ENCODE measurements at places on chromosomes 5 and 9.

- no peak for DNase-seq
Measured at GRCh38 chr9:106613250-106613737, 249.7 kb upstream of the ZNF462 start.

DNA sequence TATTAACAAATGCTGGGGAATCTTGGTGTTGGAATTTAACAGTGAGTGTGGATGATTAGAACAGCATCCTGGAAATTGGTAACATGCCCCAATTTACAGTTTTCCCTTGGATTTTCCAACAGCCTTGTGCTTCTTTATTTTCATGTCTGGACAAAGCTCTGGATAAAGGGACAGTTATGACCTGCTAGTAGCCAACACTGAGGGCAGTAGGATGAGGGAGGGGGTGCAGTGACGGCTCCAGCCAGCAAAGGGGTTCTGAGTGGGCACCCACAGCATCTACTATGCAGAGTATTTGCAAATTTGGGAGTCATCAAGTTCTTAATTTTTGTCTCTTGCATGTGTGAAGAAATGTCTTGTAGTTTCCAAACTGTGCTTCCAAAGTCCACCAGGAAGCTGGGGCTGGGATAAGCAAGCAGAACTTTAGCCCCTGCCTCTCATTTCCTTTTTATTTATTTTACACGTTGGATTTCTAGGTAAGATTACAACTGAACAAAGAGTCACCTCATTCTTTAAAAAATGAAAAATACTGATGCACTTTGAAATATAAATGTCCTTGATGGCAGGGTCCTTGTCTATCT, 63.0 kb upstream of the SELENOP start:
- DNase-seq: no peak

GRCh38 chr5:155103146-155103545, 89.6 kb downstream of the KIF4B start:
- no peak for DNase-seq

GRCh38 chr9:121434969-121435368, 64.7 kb downstream of the GGTA1 start:
- no peak for DNase-seq

GRCh38 chr5:142000704-142001484, 11.9 kb downstream of the GNPDA1 start:
- DNase-seq: no peak

DNA sequence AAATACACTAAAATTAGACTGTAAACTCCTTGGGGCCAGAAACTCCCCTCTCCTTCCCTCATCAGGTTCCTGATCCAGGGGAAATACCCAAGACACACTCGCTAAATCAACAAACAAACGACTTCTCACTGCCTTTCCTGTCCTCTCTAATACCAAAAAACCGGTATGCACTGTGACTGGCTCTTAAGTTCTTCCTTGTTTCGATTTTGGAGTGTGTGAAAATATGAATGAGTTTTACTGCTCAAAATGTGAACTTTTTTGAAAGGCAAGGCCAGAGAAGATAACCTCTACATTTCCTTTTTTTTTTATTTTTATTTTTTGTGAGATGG, 81.1 kb upstream of the EPB41L4B start:
- DNase-seq: no peak

GRCh38 chr5:58056546-58056945, 403.3 kb downstream of the PLK2 start:
- DNase-seq: no peak

DNA sequence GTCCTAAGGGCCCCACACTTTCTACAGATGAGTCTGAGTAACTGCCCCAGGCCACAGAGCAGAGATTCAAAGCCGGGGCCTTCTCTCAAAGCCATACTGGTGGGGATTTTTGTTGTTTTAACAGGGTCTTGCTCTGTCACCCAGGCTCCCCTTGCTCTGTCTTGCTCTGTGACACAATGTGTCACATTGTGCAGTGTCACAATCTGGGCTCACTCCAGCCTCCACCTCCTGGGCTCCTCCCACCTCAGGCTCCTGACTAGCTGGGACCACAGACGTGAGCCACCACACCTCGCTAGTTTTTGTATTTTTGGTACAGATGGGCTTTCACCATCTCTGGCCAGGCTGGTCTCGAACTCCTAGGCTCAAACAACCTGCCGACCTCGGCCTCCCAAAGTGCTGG, 8.6 kb downstream of the AGPAT2 start:
- DNase-seq: no peak

- no peak for DNase-seq
Measured at GRCh38 chr9:91786132-91786896, 163.7 kb downstream of the ROR2 start.

GRCh38 chr5:179271428-179271734, 73.9 kb downstream of the ADAMTS2 start:
- DNase-seq: no peak

DNA sequence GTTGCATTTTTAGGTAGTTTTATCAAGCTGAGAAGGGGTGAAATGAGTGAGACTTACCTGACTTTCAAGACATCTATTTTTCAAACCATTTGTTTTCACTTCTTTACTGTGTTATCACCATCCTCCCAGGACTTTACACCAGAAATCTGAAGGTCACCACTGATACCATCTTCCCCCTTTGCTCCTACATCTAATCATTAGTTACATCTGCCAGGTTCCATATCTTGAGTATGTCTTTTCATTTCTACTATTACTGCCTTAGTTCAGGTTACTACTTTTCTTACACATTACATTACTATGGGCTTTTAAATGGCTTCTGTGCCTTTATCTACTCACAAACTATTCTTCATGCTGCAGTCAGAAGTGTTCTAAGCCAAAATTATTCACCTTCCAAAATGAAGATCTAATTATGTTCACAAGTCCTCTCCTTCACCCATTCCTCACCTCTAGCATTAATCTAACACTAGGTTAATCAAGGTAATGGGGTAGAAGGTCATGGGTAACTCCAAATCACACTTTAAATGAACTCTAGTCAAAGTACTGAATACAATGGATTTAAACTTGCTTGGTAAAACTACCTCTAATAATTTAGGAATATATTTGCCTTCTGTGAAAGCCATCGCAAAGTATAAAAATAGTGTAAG, 2.1 kb upstream of the HSDL2 start:
- no peak for DNase-seq

DNA sequence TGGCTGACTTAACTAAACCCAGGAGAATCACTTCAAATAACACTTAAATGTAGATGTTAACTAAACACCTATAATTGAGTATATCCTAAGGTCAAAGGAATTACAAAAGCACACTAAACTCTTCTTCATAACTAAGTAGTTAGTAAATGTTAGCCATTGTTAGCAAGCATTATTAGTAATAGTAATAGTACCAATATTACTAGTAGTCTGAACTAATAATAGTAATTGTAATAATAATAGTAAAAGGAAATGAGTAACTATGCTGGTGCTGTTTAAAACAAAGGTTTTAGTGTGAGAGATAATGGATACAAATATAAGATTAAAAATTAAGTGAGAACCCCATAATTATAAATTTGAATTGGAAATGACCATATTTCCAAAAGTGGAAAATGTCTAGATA, 641.9 kb upstream of the RORB start:
- no peak for DNase-seq

DNA sequence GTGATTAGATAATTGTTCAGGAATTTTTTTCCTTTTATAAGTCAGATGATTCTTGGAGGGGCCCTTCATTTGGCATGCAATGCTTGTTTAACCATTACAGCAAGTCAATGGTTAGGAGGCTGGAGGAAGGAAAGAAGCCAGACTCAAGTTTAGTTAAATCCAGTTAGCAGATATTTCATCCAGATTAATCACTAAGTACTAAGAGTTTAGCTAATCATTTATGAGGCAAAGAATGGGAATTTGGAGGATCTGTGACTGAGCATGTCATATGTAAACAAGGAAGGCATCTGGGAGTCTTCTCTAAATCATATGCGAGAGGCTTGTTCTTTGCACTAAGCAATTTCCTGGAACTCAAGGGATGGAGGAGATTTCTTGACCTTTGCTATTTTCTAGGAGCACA, 145.3 kb upstream of the SGCD start:
- no peak for DNase-seq

DNA sequence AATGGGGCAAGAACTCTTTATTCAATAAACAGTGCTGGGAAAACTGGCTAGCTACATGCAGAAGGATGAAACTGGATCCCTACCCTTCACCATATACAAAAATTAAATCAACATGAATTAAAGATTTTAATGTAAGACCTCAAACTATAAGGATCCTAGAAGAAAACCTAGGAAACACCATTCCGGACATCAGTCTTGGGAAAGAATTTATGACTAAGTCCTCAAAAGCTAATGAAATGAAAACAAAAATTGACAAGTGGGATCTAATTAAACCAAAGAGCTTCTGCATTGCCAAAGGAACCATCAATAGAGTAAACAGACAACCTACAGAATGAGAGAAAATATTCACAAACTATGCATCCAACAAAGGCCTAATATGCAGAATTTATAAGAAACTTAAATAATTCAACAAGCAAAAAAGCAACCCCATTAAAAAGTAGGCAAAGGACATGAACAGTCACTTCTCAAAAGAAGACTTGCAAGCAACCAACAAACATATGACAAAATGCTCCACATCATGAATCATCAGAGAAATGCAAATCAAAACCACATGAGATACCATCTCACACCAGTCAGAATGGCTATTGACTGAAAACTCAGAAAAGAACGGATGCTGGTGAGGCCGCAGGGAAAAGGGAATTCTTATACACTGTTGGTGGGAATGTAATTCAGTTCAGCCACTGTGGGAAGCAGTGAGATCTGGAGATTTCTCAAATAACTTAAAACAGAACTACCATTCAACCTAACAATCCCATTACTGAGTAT, 104.3 kb upstream of the MAP3K1 start:
- DNase-seq: no peak

GRCh38 chr9:81375187-81376100, 313.9 kb downstream of the TLE1 start:
- DNase-seq: no peak

DNA sequence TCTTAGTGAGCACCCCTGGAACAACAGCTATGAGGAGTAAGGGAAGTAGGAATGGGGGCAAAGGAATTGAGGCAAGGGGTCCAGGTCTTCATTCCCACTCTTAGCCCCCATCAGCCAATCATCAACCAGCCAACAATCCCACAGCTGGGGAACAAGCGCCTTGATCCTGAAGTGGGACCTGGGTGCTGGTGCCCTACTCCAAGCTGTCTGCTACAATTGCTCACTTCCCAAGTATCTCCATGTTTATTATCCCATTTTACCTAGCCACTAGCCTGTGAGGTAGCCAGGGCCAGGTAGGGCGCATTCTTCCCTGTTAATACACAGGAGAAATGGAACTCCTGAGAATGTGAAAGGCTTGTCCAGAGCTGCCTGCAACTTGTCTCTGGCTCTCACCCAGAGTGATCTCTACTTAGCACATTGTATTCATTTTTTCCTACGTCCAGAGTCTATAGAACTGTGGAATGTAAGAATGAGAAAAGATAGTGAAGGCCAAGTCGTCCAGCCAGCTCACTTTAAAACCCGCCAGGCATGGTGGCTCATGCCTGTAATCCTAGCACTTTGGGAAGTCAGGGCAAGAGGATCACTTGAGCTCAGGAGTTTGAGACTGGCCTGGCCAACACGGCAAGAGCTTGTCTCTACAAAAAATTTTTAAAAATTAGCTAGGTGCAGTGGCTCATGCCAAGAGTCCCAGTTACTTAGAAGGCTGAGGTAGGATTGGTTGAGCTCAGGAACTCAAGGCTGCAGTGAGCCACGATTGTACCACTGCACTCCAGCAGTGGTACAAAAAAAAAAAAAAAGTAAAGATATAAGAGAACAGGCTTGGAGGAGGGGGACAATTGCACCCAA, 6.2 kb upstream of the DNAJC18 start:
- DNase-seq: no peak

DNA sequence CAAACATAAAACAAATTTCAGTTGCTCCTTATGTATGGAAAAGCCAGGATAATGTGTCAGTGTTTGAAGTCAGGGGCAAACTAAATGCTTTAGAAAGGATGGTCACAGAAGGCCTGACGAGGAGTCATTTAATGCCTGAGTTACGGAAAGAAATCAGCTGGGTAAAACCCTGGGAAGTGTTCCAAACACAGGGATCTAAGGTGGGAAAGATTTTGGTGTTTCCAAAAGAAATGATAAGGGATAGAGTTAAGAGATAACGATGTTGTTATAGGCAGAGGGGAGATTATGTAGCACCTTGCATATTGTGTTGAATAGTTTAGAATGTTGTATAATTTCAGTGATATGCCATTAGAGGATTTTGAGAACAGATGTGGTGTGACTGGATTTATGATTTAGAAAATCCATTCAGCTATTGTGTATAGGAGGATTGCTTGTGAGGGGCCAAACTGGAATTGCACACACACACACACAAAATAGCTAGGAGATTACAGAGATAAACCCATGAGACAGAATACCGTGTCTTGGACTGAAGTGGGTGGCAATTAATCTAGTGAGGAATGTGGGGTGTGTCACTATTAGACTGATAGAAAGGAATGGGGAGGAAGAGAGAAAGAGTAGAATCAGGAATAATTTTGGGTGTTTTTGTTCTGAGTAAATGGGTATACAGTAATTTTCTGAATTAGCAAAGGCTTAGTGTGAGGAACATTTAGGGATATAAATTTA, 274.2 kb upstream of the DAB2 start:
- DNase-seq: no peak

- no peak for DNase-seq
Measured at GRCh38 chr5:34598177-34598794, 57.8 kb upstream of the RAI14 start.

GRCh38 chr9:32867601-32868204, 84.4 kb downstream of the TMEM215 start:
- DNase-seq: no peak

GRCh38 chr5:132714456-132715307, 22.7 kb downstream of the KIF3A start:
- no peak for DNase-seq

DNA sequence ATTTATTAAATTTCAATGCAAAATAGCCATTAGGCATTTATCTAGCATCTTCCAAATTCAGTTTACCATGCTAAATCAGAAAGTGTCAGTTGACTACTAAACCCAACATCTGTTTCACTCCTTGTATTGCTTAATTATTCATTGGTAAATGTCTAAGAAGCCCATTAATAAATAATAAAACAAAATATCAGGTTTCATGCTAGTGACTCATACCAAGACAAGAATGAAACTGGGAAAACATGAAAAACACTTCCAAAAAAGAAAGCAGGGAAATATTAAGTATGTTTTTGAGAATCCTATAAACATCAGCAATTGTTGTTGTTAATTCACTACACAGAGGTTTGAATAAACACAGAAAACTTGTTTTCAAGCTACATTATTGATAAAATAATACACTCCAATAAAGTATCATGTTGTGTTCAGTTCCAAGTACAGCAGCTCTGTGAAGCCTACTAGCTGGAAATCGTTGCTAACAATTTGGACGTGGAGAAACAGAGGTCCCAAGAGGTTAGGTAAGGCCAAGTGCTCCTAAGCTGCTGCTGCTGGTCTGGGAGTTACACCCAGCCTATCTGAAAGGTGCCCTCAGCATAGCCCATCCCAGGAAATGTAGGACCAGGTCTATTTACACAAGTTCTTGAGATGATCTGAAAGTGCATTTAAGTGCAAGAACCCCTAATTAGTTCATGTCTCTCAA, 78.8 kb downstream of the GNAQ start:
- DNase-seq: no peak

- no peak for DNase-seq
Measured at GRCh38 chr5:82796643-82797416, 280.4 kb downstream of the TMEM167A start.

- DNase-seq: no peak
Measured at GRCh38 chr5:1217596-1218206, 7.5 kb upstream of the SLC6A18 start.

Measured in activated naive CD8-positive, alpha-beta T cell treated with anti-CD3 and anti-CD28 coated beads, Interleukin-2, amount 50 U/mL, for 16 hours (primary cell).